Activated naive CD4-positive, alpha-beta T cell treated with anti-CD3 and anti-CD28 coated beads for 36 hours (primary cell): ENCODE measurements at places on chromosomes 6 and 20. TPM values are rescaled to one million over a fixed set of nuclear protein-coding genes. Genes with fewer than 3 reads are reported as not detected.

OR2B6 gene
- not detected for total RNA-seq

CCDC167 gene
- total RNA-seq, result 53.4 TPM

NELFCD gene
- total RNA-seq, result 102 TPM

DNA sequence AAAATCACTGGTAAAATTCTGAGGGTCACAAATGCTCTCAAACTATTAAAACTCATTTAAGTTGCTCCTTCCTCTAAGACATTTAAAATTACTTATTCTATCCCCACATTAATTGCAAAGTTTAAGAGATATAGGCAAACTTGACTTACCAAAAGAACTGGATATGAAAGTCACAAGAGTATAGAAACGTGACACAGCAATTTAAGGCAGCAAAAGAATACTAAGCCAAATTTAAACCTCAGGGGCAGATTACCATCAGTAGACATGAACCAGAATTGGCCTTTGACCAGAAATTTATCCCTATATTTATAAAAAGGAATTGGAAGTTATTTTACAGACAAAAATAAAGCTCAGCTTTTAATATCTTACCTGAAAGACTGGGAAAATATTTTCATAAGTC lies 56.0 kb downstream of the MAP3K7 start:
- no peak for DNase-seq

- no peak for DNase-seq
Measured at GRCh38 chr6:30766461-30767157, 22.3 kb upstream of the IER3 start.

GRCh38 chr6:41191569-41191968 lies 9.4 kb downstream of the TREML2 start:
- DNase-seq, result no peak

- DNase-seq, result no peak
Measured at GRCh38 chr20:32664678-32665159, 9.0 kb downstream of the C20orf203 start.

- DNase-seq, result no peak
Measured at GRCh38 chr20:46185353-46185752, 67.2 kb downstream of the CD40 start.

- no peak for DNase-seq
Measured at GRCh38 chr6:112912416-112913101, 565.4 kb downstream of the RFPL4B start.

DNA sequence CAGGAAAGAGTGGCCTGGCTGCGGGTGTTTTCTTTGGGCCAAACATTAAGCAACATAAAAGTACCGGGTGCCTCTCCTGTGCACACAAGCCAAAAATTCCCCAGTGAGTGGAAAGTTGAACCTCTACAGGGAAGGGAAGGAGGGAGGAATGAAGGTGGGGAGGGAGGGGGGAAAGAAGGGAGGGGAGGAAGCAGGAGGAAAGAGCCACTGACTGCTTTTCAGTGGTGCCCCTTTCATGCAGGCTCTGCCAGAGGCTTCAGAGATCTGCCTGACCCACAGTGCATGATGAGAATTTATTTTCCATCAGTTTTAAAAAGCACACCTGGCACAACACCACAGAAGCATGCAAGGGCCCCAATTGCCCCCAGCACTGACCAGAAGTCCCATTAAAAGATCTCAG lies 27.5 kb upstream of the AVP start:
- DNase-seq, result no peak

GRCh38 chr20:41072190-41072863 lies 43.7 kb downstream of the TOP1 start:
- DNase-seq, result no peak

- no peak for DNase-seq
Measured at GRCh38 chr20:49446808-49447207, 35.7 kb downstream of the KCNB1 start.
